ENCODE measurements at places on chromosomes 16 and 17.

- peak; percentile 56 for DNase-seq
Measured at GRCh38 chr16:51388516-51388951, 237.5 kb upstream of the SALL1 start.

DNA sequence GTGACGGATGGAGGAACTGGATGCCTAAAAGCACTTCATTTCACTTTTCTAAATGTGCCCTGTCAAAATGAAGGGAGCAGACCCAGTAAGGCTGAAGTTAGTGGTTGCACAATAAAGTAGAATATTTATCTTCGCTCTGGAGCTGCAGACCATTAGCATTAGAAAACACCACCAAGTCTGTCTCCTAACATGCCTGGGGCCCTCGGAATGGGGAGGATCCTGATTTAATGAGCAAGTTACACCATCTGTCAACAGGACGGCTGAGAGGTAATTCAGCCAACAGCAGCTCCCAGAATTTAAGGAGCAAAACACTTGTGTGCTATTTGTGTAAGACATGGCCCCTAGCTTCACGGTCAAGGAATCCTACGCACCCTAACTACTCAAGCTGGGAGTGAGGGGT is 22.3 kb downstream of the CA10 start:
- DNase-seq: no peak

- no peak for DNase-seq
Measured at GRCh38 chr16:77705351-77705750, 17.0 kb upstream of the NUDT7 start.

GRCh38 chr17:1940810-1941185 is 84.3 kb downstream of the RTN4RL1 start:
- no peak for DNase-seq

GRCh38 chr16:88121886-88122580 is 170.8 kb downstream of the BANP start:
- DNase-seq: no peak

- no peak for DNase-seq
Measured at GRCh38 chr17:36827081-36827480, 110.2 kb upstream of the LHX1 start.

GRCh38 chr17:51702963-51703360 is 442.6 kb downstream of the UTP18 start:
- DNase-seq: no peak

- no peak for DNase-seq
Measured at GRCh38 chr17:13113821-13114525, 96.1 kb upstream of the ELAC2 start.

DNA sequence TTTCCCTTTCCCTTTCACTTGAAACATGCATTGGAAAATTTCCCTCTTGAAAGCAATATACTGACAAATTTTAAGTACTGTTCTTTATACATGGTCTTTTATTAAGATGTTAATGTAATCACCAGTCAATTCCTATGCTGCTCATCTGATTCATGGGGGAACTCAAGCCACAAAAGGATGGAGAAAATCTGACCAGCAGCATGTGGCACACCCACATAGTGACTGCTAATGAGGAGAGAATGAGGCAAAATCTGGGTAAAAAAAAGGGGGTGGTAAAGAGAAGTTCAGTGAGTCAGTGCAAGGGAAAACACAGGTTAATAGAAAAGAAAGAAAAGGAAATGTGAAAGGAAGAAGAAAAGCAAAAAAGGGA is 11.3 kb downstream of the RFFL start:
- peak; percentile 74 for DNase-seq

- no peak for DNase-seq
Measured at GRCh38 chr17:82243648-82244412, 15.0 kb downstream of the SLC16A3 start.

DNA sequence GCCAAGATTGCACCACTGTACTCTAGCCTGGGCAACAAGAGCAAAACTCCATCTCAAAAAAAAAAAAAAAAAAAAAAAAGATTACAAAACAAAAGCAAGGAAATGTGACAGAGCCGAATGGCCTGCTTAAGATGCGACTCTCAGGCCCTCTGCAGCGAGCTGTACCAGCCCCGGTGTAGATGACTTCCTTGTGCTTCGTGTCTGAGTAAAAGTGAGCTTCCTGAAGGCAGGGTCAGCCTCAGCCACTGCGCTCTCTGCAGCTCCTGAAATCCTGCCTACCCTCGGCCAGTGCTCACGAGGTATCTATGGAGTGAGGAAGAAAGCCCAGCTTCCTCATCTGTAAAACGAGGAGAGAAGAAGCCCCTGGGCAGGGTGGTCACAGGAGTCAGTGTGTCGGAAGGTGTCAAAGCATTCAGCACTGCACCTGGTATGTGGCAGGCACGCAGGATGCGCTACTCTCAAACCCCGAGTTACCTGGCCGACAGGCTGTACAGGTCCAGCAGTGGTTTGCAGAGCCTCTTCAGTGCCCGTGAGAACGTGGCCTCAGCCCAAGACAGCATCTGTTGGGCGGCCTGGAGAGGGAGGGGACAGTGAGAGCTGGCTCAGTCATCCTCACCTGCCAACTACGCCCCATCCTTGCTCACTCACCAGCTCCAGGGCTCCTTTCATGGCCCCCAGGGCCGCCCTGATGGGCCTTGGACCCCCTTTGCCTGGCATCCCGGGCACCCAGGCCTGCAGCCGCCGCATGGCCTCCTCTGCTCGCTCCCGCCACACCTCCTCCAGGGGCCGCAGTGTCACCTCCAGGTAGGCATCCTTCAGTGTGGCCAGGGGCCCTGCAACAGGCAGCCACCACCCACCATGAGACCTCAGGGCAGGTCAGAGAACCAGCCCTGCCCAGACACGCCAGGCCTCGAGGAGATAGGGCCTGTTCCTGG is 44.6 kb downstream of the RMI2 start:
- DNase-seq: no peak

DNA sequence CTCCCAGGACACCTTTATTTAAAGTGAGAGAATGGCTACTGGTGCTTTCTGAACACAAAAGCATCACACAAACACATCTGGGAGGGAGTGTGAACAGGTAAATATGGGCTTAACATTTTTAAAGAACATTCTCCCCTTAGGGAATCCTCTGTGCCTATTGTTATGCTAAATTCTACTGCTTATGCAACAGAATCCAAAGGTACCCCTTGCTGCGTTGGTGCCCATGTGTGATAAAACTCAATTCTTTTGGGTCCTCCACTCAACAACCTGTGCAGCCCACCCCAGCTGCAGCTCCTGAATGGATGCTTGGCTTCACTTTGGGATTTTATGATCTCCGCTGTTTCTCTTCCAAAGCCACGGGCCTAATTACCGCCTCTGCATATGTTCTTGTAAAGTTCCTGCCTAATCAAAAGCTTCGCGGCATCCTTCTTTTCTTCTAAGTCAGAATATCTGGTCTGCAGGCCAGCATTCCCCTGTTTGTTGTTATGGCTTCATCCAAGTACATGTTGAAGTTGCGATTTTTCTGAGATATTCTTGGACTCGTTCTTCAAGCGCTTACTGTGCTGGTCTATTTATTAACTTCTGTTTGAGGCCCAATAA is 23.9 kb downstream of the RHBDL3 start:
- DNase-seq: no peak

DNA sequence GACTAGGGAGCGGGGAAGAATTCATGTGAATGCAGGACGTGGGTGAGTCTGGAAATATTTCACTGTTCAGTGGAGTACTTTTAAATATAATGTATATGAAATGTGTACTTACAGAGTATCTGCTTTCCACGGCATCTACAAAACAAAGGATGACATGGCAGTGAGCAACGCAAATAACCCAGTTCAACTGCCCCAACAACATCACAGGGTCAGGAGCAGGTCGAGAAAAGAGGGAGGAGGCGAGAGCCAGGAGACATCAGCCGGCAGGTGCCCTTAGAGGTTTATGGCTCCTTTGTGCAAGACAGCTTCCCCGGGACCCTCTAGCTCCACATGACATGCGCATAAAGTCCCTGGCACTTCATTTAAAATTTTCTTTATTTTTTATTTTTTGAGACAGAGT is 61.1 kb downstream of the PECAM1 start:
- no peak for DNase-seq

DNA sequence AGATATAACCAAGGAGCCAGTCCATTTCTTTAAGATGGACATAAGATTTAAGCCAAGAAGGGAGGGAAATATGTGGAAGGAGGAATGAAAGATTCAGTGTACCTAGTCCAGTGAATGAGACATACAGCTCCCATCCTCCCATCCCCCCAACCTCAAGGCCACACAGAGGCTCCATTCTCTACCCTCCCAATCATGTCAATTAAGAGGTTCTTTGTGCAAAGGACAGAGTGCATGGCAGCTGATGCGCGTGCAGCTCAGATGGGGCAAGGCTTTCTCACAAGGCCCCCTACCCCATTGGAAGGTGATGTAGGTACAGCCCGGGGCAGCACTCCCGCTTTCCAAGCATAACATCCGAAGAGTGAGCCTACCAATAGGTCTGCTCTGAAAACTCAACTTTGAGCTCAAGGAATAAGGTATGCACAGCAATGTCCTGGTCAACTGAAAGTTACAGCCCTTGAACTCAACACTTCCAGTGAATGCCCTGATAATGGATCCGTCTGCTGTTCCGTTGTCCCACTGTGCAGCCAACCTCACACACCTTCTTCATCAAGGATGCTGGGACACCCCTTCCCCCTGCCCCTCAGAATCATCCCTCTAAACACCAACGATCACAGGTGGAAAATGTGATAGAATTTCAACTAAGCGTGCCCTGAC is 458.1 kb downstream of the SOX9 start:
- DNase-seq: no peak

DNA sequence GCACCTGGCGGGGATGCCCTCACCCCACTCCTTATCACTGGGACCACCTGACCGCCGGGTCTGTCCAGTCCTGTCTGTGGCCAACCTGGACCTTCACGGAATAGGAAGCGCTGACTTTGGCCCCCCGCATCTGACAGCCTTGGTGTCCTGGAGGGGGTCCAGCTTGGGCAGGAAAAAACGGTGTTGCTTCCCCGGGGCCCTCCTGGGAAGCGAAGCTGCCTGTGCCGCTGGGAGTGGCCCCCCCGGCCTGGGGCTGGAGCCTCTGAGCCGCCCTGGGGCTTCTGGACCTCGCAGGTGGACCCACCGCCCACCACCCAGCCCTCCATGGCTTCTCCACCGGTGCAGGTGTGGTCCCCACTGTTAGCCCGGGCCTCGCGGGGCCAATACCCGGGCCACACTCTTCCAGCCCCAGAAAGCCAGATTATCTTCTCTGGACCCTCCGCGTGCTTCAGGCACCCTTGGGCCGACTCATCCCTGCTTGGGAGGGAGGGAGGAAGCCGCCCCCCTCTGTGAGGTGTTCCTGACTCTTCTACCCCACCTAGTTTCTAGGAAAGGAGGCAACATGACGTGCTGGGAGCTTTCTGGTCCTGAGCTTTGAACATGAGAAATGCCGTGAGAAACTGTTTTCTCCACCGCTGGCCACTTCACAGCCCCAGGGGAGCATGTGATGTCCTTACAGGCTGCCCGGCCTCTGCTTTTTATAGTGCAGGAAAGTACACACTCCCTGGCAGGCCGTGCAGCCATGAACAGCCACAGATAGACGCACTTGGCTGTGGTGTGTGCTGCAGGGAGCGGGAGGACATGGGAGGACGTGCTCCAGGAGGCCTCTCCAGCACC is 1.1 kb downstream of the C1QTNF1 start:
- DNase-seq: no peak

GRCh38 chr16:4839942-4840341 is 7.1 kb downstream of the GLYR1 start:
- no peak for DNase-seq

DNA sequence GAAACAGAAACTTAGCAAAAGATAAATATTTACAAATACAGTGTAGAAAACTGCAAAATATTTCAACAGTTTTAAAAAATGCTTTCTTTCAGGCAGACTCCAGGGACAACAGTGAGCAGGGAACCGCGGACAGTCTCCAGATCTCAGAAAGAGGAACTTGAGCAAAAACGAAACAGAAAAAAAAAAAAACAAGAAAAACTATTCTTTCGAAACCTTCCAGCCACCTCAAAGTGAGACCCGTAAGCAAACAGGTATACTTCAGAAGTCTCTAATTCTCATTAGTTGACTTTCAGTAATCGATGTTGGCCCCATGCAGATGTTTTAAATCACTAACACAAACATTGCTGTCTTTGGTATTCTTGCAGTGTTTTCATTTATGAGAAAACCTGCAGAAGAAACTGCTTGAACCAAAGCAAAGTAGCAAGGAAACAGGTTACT is 15.7 kb upstream of the CCL1 start:
- DNase-seq: no peak

DNA sequence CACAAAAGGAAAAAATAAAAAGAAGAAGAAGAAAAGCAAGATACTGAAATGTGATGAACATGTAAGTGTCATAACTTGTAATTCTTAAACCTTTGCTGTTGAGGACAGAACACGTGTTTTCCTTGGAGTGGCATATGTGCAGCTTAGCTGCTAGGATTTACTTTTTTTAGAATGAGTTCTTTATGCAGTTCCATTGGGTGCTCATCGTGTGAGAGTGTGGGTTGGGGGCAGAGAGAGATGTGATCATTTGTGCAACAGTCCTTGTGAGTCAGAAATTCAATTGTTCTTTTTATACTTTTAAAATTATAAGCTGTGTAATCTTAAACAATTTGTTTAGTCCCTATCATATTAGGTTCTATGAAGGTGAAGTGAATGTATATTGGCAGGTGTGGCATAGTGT is 5.5 kb upstream of the DHRS11 start:
- no peak for DNase-seq

DNA sequence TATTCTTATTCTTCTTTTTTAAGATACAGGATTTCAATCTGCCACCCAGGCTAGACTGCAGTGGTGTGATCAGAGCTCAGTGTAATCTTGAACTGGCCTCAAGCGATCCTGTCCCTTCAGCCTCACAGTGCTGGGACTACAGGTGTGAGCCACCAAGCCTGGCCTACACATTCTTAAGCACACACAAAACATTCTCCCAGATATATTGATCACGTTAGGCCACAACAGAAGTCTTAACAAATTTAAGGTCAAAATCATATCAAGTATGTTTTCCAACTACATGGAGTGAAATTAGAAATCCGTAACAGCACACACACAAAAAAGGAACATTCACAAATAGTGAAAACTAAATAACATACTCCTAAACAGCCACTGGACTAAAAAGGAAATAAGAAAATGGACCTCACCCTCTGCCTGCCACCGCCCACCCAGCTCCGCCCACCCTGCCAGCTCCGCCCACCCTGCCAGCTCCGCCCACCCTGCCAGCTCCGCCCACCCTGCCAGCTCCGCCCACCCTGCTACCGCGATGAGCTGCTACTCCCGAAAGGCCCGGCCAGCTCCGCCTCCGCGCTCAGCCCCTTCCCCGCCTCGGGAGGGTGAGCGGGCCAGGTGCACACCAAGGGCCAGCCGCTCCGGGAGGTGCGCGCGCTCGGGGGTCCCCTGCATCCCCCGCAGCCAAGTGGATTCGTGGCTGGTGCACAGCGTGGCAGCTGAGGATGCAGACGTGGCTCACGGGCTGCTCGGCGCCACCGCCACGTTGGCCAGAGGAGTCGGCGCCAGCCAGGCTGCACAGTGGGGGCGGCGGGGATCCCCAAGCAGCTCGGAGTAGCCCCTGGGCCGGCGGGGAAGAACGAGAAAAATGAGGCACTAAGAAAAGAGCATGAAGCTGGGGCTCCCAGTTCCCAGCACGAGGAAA is 41.2 kb downstream of the C16orf87 start:
- peak; percentile 80 for DNase-seq

GRCh38 chr16:85416228-85417109 is 196.7 kb upstream of the GSE1 start:
- peak; percentile 37 for DNase-seq

Data from astrocyte of the hippocampus (primary cell).